HT-29 (cell line): ENCODE measurements at places on chromosomes 2 and 18. TPM values are rescaled to one million over a fixed set of nuclear protein-coding genes. Genes with fewer than 3 reads are reported as not detected.

Gene PDE11A
- total RNA-seq: not detected in 2 replicates

Gene CDK15
- total RNA-seq: not detected in 2 replicates

Gene NXPH2
- not detected in 2 replicates for total RNA-seq

Gene DLX2
- not detected in 2 replicates for total RNA-seq

Gene SMYD1
- not detected in 2 replicates for total RNA-seq

Gene SRD5A2
- total RNA-seq: not detected in 2 replicates

Gene CNTNAP5
- not detected in 2 replicates for total RNA-seq

DNA sequence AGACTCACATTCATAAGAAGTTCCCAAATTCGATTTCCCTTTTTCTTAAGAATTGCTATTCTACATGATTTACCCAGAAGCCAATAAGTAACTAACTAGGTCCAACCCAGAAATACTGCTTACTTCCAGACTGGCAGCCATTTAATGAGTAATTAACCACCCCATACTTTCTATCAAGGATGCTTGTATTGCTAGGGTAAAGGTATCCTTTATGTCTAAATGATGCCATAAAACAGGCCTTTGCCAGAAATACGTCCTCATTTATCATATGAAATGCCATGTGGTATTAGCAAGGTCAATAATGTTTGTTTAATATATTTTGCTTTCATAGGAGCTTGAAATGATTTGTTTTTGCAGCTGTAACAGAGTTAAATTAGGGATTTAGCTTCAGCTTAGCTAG lies 56.1 kb downstream of the PLEKHM3 start:
- DNase-seq: no peak

DNA sequence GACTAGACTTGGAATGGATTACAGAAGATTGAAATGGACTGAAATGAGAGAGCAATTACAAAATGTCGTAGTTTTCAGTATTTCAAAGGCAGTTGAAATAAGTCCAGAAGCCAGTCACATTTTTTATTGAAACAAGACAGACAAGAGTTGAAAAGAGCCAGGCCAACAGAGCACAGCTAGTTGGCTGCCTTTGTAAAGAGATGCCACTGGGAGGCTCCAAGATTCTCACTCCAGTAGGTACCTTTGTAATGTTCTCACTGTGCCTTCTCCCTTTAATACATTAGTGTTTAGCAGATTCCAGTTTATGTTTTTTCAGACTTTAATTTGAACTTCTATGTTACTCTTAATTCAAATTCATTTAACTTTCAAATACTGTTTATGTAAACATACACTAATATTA lies 234.8 kb downstream of the DSEL start:
- DNase-seq: no peak

- no peak for DNase-seq
These were observed 54.3 kb upstream of the SLC39A10 start for GRCh38 chr2:195602687-195603086.

- no peak for DNase-seq
These were observed 405 bp downstream of the CASP10 start for GRCh38 chr2:201183365-201183727.

GRCh38 chr2:43481927-43482542 lies 113.8 kb downstream of the THADA start:
- no peak for DNase-seq

DNA sequence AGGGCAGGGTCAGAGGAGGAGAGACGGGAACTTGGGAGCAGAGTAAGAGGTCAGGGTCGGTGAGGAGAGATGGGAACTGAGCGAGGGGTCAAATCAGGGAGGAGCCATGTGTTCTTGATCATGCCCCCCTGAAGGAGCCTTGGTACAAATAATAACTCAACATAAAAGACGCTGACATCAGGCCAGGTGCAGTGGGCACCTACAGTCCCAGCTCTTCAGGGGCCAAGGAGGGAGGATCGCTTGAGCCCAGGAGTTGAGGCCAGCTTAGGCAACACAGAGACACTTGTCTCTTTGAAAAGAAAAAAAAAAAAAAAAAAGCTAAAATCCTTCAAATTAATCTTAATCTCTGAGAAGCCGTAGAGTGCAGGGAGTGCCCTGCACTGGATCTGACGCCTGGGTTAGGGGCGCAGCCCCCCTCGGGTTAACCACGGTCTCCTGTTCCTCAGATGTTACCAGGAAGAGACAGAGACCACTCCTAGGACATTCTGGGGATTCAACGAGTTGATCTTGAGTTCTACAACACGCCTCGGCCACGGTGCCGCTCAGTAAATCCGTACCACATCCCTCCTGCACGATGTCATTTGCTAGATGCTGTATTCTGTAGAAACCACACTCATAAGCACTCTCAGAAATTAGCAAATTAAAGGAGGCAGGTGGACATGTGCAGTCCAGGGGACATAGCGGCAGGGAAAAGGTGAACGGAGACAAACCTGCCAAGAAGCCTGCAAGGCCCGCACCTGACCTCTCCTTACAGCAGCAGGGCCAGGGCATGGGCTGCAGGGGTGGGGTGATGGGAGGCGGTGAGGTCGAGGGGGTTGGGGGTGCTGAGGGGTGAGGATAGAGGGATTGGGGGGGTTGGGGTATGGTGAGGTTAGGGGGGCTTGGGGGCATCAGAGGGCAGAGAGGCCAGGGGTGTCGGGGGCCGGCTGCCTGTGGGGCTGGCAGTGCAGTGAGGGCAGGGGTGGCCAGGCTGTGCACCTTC lies 29.2 kb downstream of the SLC66A2 start:
- DNase-seq: no peak

- DNase-seq: no peak
These were observed 71.5 kb upstream of the TTC39C start for GRCh38 chr18:23943104-23943503.

- no peak for DNase-seq
These were observed 343.1 kb downstream of the CYRIA start for GRCh38 chr2:16322308-16323125.

- DNase-seq: no peak
These were observed 47.4 kb downstream of the RPE start for GRCh38 chr2:210049831-210050230.

DNA sequence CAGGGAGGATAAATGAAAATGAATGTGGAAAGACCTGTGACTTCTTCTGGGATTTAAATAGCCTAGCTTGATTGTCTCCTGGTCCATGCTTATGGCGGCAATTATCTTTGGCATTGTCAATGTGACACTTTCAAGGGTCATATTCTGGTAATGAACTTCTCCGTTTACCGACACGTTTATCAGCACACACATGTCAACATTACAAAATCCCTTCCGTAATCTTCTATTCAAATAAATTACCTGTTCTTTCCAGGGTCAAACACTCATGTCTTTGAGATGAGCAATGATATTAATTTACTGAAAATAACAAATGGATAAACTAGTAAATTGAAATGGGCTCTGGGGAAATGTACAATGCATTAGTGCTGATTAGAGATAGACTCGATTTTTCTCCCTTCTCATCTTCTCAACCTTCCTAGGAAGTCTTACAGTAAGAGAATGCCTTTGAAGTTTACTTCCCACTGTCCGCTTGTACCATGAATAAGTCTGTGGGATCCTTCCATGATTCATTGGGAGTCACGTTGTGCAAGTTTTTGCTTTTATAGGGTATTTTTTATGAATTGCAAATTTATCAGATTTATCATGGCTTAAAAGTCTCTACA lies 646.3 kb upstream of the LRATD1 start:
- DNase-seq: no peak

GRCh38 chr2:119744335-119744939 lies 15.3 kb upstream of the PTPN4 start:
- peak; percentile 70 for DNase-seq

DNA sequence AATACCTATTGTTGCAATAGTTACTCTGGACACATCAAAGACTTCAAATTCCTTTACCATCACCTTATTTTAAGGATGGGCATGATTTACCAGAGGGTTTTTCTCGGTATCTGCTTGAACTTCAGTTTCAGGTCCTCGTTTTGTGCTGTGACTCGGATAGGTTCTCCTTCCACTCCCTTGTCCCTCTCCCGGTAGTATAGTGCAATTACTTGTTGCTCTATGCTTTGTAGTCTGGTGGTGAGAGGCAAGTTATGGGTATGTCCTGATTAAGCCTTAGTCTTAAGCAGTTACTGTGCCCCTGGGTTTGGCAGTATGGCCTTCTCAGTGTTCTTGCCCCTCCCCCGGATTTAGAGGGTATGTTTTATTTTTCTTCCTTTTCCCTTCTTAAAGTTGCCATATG lies 96.6 kb downstream of the RHBDD1 start:
- no peak for DNase-seq

DNA sequence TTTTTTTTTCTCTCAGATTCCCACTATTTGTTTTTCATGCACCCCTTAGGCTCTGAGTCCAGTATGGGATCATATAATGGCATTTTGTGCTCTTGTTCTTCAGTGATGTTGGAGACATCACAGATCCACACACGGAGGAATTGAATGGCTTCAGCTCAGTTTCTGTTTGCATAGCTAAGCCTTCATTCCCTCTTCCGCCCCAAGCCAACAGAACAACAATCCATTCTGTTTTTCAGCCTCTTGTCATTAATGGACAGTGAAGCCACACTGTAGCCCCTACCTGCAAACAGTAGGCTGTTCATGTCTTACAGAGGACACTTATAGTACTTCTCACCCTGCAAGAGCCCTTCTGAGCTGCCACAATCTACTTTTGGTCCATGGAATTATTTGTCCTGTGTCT lies 64.0 kb upstream of the ZSWIM2 start:
- no peak for DNase-seq

GRCh38 chr2:233965032-233965603 lies 47.9 kb downstream of the TRPM8 start:
- DNase-seq: no peak

- DNase-seq: peak; percentile 41
These were observed 40.1 kb downstream of the RTN4 start for GRCh38 chr2:55010149-55010591.

- DNase-seq: no peak
These were observed 346.2 kb upstream of the MEX3C start for GRCh38 chr18:51543658-51544155.

DNA sequence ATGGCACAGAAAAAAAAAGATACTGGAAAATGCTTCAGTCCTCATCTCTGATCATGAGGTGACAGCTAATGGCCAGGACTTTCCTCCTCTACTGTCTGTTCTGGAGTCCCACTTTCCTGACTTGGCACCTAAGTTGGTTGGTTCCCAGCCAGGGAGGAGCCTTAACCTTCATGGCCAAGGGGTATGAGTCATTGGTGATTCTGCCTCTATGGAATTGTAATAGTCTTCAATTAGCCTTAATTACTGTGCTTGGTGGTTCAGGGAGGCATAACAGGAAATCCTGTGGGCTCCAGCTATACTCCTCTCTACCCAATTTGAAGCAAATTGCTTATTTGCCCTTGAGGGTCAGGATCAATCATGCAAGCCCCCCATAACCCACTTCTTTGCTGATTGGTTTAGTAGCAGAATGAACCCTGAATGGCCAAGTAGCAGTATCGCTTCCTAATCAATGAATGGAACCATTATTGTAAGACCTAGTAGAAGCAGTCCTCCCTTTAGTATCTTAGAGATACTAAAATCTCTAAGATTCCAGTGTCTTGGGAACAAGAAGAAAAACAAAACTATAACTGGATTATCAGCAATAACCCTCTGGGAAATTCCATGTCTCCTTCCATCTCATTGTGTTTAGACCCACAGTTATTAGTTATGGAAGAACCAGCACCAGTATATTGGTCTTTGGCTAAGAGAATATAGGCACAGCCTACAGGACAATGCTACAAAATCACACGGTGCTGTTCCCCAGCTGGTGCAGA lies 109.0 kb downstream of the COL6A3 start:
- DNase-seq: no peak

- no peak for DNase-seq
These were observed 211.0 kb downstream of the PIK3C3 start for GRCh38 chr18:42165922-42166513.

DNA sequence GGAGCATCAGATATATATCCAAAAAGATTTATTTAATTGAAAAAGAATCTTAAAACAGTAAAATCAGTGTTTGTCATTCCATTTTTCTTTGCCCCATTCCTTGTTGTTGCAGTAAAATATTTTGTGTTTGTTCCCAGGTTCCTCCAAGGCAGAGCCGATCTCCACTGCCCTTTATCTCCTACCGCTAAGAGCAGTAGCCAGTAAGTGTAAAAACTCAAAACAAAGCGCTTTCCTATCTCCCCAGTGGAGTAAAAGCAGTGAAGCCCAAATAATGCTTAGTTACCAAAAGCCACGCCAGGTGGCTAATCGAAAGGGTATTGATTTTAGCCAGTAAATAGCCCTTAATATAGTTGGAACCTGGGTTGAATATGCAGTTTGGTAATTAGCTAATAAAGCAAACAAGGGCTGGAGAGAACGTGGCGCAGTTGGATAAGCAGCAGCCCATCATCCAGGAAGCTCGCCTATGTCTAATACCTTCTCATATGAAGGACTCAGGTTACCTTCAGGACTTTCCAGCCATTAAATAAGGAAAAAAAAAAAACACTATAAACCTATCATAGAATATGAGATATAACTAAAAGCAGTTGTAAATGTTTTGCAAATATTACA lies 12.4 kb upstream of the GPD2 start:
- DNase-seq: no peak

DNA sequence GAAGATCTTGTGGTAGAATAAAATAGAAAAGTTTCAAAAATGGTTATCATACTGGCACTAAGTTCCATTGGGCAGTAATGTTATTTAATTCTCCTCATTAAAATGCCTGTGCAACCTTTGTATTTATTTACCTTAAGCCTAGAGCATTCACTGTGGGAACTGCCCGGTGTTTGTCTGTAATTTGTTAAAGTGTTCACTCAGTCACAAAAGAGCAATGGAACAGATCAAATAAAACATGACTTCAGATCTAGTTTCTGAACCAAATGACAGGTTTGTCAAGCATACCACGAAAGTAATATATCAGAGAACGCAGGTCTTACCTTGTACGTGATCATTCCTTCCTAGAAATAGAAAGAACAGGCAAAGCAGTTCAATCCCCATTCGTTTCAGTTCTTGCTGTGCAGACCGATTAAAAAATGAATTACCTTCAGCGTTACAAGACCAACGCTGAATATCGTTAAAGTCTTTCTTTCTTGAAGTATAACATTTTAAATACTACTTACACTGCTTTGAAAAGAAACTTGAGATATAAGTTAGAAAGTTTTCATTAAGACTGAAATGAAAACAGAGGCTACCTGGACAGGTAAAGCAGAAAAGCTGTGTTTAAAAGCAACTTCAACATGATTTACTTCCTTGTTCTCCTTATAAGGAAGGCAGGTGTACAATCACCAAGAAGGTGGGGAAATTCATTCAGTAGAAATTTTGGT lies at the start of gene ITGB6:
TSS of gene ITGB6 (minus strand) at position 590 of the 707 bp plus-strand sequence. CDS start at position 381, 209 bp downstream.
- peak; percentile 87 for DNase-seq

DNA sequence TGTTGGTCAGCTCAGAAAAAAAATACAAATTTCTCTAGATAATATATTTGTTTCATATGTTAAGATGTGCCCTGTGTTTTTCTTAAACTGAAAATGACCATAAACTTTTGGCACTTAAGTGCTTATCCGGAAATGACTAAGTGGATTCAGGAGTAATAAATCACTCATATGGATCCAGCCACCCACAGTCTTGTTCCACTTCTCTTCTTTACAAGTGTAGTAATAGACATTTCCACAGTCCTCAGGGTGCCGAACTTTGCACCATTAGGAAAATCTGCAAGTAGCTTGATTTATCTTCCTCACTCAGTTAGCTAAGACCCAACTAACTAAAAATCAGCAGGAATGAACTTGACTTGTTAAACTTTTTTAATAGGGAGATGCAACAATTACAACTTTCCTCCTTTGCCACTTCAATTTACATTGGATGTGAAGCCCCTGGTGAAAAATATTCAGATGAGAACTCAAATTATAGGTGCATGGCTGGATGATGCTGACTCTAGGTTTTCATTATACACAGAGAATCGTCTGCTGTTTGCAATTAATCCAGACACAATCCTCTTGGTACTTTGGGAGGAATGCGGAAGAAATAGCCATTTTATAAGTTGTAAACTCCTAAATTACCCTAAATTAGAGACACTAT lies 322.5 kb downstream of the ARHGAP15 start:
- DNase-seq: peak; percentile 41
